ENCODE measurements at places on chromosomes 7 and 10.
A peak's percentile ranks its signal among the peaks of the same experiment; 100 is the strongest.

DNA sequence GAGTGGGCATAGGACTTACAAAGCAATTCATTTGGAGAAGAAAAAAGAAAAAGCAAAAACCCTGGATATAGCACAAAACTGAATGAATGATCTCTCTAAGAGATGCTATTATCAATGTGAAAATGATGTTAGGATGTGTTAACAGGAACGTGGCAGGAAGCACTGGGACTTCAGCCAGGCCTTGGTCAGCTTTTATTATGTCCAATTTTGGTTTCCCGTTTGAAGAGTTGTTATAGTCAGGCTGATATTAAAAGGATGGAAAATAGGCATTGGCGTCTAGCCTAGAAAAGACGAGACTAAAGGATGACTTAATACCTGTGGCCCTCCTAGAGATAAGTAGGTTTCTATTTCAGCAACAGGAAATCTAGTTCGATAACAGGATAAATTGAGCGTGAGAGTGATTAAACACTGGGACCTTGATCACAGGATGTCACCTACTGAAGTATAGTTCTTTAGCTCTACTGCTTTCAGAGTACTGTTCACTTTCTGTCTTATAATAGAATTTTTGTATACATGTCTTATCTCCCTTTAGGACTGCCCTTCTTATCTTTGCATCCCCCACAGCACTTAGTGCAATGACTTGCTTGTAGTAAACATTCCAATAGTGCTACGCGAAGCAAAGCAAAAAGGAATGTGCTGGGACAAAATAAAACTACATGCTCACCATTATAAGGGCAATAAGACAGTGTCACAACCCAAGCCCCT, 99.8 kb upstream of the AGBL3 start:
- DNase-seq, result peak; percentile 64

DNA sequence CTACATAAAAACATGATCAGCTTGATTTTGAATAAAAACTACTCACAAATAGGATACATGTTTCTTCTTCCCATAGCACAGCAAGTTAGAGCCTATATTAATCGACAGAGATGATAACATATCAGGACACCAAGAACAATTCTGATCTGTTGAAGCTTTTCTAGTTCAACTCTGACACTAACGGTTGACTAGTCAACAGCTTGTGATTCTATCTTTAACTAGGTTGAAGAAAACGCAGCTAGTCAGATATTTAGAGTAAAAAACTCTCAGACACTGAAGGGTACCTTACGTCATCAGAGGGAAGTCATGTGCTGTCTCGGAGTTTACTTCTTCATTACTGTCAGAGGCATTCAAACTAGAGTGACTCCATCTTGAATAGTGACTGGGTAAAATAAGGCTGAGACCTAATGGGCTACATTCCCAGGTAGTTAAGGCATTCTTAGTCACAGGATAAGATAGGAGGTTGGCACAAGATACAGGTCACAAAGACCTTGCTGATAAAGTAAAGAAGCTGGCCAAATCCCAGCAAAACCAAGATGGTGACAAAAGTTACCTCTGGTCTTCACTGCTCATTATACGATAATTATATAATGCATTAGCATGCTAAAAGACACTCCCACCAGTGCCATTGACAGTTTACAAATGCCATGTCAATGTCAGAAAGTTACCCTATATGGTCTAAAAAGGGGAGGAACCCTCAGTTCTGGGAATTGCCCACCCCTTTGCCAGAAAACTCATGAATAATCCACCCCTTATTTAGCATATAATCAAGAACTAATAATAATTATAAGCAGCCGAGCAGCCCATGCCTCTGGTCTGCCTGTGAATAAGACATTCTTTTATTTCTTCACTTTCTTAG, 21.3 kb downstream of the CCDC71L start:
- no peak for DNase-seq

- DNase-seq, result no peak
These were observed 24.3 kb downstream of the SEM1 start for GRCh38 chr7:96685353-96685752.

DNA sequence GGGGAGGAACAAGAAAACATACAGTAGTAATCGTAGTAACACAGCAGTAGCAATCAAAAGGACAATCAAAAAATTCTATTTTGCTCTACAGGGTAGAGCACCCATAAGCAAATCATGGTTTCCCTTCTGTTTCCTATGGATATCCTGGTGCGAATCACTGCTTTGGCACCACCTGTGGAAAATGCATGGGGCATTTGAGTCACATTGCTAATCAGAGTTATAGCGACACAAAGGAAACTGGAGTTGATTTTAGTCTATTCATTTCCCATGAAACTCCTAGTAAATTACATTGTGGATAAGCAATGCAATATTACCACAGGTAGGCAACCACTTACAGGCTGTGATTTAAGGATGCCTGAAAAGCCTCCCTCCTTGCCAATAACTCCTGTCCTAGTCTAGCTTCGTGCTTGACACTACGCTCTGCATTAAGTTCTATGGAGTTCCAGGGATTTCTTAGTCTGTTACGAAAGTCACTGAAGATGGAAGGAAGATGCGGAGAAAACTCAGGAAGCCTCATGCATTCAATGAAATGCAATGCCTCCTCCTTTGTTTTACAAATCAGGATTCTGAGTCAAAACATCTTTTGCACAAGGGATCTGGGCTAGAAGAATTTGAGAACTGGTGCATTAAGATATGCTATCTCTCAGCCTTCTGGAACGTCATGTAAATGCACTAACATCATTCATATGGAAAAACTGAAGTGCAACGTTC, 188.4 kb downstream of the DGKI start:
- DNase-seq, result no peak

DNA sequence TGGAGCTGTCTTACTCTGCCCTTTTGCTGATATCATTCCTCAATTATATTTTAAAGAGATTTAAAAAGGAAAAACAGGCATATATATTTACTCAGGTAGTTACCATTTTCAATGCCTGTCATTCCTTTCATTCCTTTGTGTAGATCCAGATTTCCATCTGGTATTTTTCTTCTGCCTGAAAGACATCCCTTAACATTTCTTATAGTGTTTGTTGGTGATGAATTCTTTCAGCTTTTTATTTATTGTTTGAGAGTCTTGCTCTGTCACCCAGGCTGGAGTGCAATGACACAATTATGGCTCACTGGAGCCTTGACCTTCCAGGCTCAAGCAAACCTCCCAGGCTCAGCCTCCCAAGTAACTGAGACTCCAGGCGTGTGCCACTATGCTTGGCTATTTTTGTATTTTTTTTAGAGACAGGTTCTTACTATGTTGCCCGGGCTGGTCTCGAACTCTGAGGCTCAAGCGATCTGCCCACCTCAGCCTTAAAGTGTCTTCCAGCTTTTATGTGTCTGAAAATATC, 5.6 kb upstream of the POM121 start:
- no peak for DNase-seq

DNA sequence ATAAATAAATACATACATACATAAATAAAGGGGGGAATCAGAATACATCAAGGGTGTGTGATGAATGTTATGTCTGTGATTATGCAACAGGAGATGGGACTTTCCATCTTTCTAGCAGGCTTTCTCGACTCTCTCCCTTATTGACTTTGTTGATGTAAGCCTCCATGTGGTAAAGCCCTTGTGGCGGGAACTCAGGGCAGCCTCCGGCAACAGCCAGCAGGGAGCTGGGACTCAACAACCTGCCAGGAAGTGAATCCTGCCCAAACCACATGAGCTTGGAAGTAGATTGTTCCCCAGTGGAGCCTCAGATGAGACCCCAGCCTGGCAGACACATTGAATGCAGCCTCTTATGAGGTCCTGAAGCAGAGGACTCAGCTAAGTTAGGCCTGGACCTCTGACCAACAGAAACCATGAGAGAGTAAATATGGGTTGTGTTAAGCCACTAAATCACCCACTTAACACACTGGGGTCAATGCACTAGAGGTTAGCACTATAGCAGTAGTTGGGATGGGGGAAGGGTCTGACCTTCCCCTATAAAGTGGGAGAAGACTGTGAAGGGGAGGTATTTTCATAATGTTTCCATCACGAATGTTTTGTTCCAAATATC, 104.0 kb downstream of the JCAD start:
- DNase-seq, result no peak

- no peak for DNase-seq
These were observed 147.1 kb downstream of the PHF14 start for GRCh38 chr7:11120675-11121220.

- DNase-seq, result no peak
These were observed 58.0 kb downstream of the PLXNA4 start for GRCh38 chr7:132518102-132518838.

- DNase-seq, result no peak
These were observed 287.4 kb downstream of the EXOC4 start for GRCh38 chr7:133540096-133540860.

- DNase-seq, result no peak
These were observed 32.0 kb downstream of the NPVF start for GRCh38 chr7:25196132-25196896.

DNA sequence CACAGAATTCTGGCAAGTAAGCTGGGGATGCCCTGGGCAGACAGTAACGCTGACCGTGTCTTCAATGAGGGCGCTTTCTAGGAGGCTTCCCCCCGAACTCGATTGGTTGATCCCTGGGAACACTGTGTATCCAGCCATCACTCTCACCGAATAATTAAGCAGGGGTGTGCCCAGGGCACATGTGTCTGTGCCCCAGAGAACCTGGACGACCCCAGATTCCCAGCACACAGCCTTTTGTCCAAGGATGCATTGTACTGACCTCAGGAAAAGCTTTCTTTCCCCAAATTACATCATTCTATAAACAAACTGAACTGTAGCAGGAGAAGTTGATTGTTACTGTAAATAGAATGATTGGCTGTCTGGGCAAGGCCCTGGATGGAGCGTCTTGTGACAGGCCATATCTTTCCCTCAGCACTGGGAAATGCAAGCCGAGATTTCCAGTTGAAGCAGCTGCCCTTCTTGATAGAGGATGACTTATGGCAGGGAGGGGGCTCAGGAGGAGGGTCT, 6.6 kb upstream of the DEPP1 start:
- no peak for DNase-seq

GRCh38 chr10:23337616-23338015, 7.0 kb downstream of the C10orf67 start:
- DNase-seq, result no peak

- DNase-seq, result peak; percentile 18
These were observed 49.4 kb downstream of the ARHGAP22 start for GRCh38 chr10:48555310-48556042.

DNA sequence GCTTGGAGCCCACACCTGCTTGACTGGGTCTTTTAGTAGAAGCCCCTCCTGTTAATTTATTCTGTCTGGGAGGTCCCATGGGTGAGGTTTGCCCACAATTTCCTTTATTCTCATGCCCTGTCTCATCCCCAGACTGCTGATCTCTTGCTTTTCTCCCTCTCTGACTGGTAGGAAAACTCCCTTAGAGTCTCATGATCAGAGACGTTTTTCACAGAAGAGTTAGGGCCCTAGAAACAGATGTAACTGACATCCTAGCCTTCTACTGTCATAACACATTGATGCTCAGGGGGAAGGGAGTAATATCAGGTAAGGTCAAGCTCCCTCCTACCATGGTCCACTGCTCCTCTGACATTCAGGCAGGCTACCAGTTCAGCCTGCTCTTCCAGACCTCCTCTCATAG, 43.7 kb upstream of the WASL start:
- DNase-seq, result no peak

DNA sequence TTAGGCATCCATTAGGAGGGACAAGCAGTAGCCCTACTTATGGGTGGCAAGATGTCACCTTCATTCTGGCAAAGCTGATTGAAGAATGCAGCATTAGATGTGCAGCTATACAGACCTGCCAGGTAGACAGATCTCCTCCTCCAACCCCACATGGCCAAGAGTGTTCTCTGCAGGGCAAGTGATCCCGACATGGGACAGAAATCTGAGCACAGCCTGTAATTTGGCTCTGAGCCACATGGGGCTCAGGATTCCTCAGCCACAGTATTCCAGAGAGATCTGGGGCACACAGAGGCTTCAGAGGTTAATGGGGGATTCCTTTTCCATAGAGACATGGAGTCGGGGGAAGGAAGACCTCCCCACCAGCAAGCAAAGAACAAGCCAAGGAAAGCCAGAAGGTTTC, 58.7 kb upstream of the GDF10 start:
- no peak for DNase-seq

GRCh38 chr10:12742771-12743170, 258.7 kb downstream of the CCDC3 start:
- no peak for DNase-seq

DNA sequence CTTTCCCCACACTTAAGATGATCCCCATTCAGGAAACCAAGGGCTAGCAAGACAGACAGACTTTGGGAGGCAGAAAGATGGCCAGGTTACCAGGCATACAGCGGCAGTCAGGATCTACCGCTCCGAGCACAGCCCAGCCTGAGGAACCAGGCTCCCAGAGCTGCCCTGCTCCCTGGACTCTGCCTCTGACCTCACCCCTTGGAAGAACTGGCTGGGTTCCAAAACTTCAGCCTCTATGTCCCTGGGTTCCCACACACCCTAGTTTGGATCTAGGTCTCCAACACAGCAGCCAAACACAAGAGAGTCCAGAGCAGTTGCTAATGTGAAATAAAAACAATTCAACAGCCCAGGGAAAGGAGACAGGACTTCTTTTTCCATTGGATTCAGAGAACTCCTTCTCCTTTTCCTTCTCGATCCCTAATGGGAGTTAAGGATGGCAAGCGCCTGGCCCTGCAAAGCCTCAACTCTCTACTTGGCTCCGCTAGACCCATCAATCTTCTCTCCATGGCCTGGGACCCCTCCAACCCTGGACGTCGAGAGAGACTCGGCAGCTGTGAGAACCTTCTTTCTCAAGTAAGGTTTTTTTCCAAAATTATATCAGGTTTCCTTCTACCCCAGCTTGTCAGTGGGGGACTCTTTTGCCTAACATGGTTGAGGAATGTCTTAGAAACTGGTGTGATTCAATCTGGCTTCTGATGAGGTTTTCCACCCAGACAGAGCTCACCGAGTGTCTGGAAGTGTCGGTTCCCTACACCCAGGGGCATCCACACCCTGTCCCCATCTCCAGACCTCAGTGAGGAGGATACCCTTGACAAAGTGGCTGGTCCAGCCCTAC, 219.6 kb downstream of the KCNMA1 start:
- no peak for DNase-seq

DNA sequence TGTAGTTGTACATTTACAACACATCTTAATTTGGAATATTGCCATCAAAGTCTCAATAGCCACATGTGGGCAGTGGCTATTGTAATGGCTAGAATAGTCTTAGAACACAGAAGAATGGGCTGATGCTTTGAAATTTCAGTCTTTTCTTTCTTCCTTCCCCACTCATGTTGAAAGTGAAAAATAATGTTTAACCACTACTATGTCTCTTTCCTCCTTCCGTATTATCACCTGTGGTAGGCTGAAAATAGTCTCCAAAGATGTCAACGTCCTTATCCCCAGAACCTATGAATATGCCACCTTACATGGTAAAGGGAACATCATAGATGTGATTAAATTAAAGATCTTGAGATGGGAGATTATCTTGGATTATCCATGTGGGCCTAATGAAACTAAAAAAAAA, 154.0 kb downstream of the SUGCT start:
- no peak for DNase-seq

- no peak for DNase-seq
These were observed 18.3 kb upstream of the RHEB start for GRCh38 chr7:151537818-151538561.

GRCh38 chr7:97506728-97507127, 225.2 kb upstream of the TAC1 start:
- no peak for DNase-seq

Data from ureter (tissue), 1 donor.